ENCODE measurements at places on chromosomes 7 and 10. TPM values are rescaled to one million over a fixed set of nuclear protein-coding genes. Genes with fewer than 3 reads are reported as not detected.

Gene PRKG1
- total RNA-seq, result 0.18 TPM

Gene PALD1
- total RNA-seq, result 73.3 TPM

Gene GPR158
- not detected for total RNA-seq

Gene ANKRD61
- total RNA-seq, result 0.35 TPM

Gene PVRIG
- 0.80 TPM for total RNA-seq

Gene NPFFR1
- total RNA-seq, result not detected

Gene VENTX
- not detected for total RNA-seq

Gene PTPRZ1
- not detected for total RNA-seq

Gene TYW1B
- 2.7 TPM for total RNA-seq

Gene SKIDA1
- 0.83 TPM for total RNA-seq

Gene NPC1L1
- total RNA-seq, result not detected

Gene FGL2
- not detected for total RNA-seq

Gene ITPRID1
- total RNA-seq, result not detected

Gene AOAH
- total RNA-seq, result not detected

Gene DPCD
- total RNA-seq, result 21.3 TPM

Gene PRRT4
- not detected for total RNA-seq

Gene C10orf67
- not detected for total RNA-seq

Gene ATRNL1
- not detected for total RNA-seq

Gene KIF11
- 42.6 TPM for total RNA-seq

Gene SPAG6
- total RNA-seq, result not detected

Gene COL13A1
- total RNA-seq, result 47.5 TPM

Gene CTNNA3
- not detected for total RNA-seq

Gene RELN
- total RNA-seq, result 0.15 TPM

Gene XRCC2
- 8.5 TPM for total RNA-seq

Gene TECPR1
- total RNA-seq, result 84.9 TPM

Gene PHKG1
- total RNA-seq, result 1.00 TPM

Gene AKR1E2
- 8.2 TPM for total RNA-seq

Gene RBM33
- 62.9 TPM for total RNA-seq

Gene GCK
- 0.51 TPM for total RNA-seq

Gene LRRTM3
- not detected for total RNA-seq

Gene SPDYE2
- total RNA-seq, result not detected

Gene LIPN
- total RNA-seq, result not detected

Gene DRGX
- total RNA-seq, result not detected

Gene TMEM229A
- not detected for total RNA-seq

Gene SGPL1
- total RNA-seq, result 25.2 TPM

Gene BEND7
- 31.7 TPM for total RNA-seq

Gene TMEM120A
- total RNA-seq, result 38.6 TPM

Gene PPP1R9A
- total RNA-seq, result 3.0 TPM

Gene DMBT1
- total RNA-seq, result not detected

Gene LLCFC1
- not detected for total RNA-seq

Gene PDGFA
- total RNA-seq, result 68.1 TPM

Gene PAXIP1
- total RNA-seq, result 15.8 TPM

Gene MMD2
- total RNA-seq, result not detected

Gene PNLIPRP2
- total RNA-seq, result not detected

Gene TEX36
- total RNA-seq, result not detected

Gene ENKUR
- 0.30 TPM for total RNA-seq
